ENCODE measurements at places on chromosomes 3 and 15. TPM values are rescaled to one million over a fixed set of nuclear protein-coding genes. Genes with fewer than 3 reads are reported as not detected.

DNA sequence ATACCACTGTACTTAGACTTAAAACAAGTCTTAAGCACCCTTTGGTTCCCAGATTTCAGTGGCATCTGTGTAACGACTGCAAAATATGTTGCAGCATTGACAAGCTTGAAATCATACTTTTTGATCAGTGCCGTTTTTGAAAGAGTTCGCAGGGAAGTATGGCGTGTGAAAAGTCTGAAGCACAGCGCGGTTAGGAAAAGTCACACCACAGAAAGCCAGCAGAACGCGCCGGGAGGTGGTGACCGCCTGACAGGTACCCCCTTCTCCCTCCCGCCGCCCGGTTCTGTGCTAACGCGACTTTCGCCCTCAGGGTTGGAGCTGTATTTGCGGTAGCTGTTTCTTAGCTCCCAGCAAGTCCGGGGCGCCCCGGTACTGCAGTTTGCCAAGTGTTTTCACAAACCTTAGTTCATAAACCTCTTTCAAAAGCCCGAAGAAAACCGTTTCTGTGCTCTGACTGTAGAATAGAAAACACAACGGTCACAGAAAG is 481 bp upstream of the CRYBG3 start:
- DNase-seq = peak; percentile 46

- DNase-seq = no peak
These were observed 26.6 kb downstream of the SUCNR1 start for GRCh38 chr3:151899996-151900395.

GRCh38 chr3:115864911-115865310 is 241.6 kb downstream of the GAP43 start:
- DNase-seq = no peak

- DNase-seq = no peak
These were observed 996 bp upstream of the DNAJA4 start for GRCh38 chr15:78263351-78263781.

DNA sequence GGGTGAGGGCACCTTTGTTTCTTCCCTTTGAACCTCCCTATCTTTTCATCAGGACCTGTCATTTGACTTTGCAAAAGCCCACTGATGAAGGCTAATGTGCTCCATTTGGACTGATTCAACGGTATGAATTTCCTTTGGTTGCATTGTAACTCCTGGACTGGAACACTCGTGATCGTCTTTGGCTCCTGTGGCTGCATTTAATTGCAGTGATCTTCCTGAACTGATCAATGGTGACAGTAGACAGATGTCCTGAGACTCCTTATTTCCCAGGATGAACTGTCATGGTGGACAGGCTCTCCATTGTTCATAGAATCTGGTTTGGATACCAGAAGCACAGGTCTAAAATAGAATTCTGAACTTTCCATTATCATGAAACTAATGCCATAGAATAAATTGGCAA is 224.8 kb upstream of the GAP43 start:
- DNase-seq = no peak

GRCh38 chr3:100811779-100812507 is 102.6 kb downstream of the TFG start:
- no peak for DNase-seq

Gene NTRK3
- total RNA-seq = not detected

DNA sequence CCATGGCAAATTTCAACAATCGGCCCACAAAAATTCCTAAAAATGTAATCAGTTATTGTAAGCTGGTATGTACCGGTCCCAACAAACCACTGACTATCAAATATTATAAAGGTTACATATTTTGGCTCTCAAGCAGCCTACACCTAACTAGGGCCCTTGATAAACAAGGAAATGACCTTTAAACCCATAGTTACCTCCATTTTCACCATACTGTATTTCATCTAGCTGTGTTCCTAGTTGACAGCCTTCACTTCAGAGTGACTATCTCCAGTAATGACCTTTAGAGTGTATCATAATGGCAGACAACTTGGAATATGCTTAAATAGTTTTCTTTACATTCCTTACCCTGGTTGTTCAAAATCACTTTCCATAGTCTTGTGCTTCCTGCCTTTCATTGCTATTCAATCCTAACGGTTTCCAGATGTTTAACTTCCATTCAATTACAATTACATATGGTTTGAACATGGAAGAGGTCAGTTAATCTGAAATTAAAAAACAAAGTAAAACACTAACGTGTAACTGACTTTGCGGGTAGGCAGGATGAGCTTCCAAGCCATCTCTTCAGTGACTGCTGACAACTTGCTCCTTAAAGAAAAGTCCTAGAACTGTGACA is 111.9 kb upstream of the TSC22D2 start:
- DNase-seq = no peak

Gene ZMAT3
- total RNA-seq = 15.3 TPM

GRCh38 chr3:177882124-177882648 is 654.0 kb upstream of the KCNMB2 start:
- no peak for DNase-seq

DNA sequence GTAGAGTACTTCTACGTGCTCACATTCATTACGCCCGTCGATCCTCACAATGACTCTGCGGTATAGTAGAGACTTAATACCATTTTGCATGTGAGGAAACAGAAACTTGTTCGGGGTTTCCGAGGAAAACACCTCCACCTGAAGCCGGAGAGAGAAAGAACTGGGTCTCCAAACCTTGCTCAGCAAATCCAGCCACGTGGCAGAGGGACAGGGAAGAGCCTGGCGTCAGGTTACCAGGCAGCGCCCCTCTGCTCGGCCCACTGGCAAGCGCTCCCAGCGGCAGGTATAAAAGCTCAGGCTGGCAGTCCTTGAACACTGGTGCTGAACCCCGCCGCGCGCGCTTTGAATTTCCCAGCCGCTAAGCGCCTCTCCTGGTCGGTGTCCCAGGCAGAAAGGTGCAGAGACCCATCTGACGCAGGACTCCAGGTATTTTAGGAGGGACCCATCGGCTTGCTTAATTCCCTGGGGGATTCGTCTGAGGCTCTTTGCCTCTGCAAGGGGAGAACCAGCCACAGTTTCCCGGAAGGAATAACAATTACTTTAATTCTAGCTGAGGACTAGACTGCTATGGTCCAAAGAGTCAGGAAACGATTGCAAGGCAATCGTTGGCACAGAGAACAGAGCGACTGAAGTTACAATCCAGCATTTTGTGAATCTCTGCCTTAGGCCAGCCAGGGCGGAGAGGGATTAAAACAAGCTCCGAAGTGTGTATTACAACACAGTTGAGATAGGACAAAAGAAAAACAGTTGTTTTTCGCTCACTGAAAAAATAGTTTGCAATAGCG is at the start of gene C2CD4A:
TSS of gene C2CD4A (plus strand) at position 315 of the 785 bp plus-strand sequence. CDS start 637 bp downstream, outside the sequence.
- peak; percentile 58 for DNase-seq

Gene CCRL2
- 0.26 TPM for total RNA-seq

Gene EEFSEC
- 3.7 TPM for total RNA-seq

- DNase-seq = no peak
These were observed 1.1 kb upstream of the CSRNP1 start for GRCh38 chr3:39154280-39155021.

Gene ZNF620
- total RNA-seq = 0.38 TPM

Gene LZTFL1
- 7.1 TPM for total RNA-seq

DNA sequence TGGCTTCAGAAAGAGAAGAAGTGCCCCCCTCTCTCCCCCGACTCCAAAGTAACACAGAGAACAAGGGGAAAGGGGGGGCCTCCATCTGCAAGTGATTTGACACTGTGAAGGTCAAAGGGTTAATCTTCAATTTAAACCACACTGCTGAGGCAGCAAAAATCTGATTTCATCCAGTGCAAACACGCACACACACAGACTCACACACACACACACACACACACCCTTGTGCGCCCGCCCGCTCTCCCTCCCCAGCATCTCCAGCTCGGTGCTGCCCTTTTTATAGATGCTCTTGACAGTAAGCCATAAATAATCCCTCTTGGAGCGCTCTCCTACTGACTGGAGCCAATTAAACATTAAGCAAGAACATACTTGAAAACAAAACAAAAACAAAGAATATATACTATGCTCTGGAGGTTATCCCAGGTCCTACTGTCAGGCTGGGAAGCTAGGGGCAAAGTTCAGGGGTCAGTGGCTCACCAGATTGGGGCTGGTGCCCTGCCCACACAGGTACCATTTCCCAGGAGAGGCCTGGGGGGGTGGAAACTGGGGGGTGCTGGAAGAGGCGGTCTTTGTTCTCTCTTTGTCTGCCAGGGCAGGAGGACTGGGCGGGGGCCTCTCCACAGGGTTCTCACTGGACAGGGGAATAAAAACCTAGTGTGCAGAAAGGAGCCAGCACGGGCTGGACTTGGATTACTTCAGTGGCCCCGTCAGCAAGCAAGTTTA is 16.3 kb downstream of the BMF start:
- no peak for DNase-seq

Gene ROPN1
- total RNA-seq = not detected

Gene PLSCR2
- not detected for total RNA-seq

DNA sequence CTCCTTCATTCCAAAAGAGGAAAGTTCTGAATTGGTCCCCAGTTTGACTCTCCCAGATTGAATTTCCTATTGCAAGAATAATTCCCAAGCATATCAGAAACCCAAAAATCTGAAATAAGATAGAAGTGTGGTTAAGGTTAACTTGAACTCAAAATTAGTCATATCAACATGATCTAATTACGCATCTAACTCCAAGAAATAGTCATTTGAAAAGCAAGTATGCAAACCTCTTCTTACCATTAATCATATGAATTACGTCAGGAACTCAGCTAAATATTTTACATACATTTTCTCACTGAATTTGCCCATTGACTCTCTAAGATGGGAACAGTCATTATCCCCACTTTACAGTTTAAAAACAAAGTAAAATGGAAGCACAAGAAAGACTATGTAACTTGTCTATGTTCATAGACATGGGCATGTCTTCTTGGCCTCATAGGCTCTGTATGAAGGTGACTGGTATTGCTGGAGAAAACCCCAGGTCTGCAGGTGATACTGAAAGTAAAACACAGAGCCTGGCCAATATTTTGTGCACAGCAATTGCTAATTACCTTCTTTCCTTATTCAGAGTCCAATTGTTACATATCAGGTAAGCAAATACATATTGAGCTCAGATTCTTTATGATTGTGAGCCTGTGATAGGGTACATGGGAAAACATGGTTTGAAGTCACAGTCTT is 139.2 kb downstream of the ATP8B4 start:
- DNase-seq = no peak

DNA sequence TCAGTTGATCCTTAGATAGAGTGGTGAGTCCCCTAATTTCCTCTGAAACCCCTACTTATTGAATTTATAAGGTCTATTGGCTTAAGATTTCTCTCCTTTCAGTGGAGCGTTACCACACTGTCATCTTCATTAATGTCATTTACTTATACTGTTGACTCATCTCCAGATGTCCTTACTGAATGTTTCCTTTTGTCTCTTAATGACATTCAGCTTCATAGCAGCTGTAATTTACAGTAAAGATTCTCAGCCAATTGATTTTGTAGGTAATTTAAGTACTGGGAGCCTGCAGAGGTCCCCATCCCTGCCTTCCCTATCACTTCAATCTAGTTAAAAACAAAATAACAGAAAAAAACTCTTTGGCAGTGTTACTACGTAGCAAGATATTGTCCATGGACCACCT is 18.8 kb downstream of the STX19 start:
- DNase-seq = no peak

Gene TIMP4
- total RNA-seq = 2.6 TPM

DNA sequence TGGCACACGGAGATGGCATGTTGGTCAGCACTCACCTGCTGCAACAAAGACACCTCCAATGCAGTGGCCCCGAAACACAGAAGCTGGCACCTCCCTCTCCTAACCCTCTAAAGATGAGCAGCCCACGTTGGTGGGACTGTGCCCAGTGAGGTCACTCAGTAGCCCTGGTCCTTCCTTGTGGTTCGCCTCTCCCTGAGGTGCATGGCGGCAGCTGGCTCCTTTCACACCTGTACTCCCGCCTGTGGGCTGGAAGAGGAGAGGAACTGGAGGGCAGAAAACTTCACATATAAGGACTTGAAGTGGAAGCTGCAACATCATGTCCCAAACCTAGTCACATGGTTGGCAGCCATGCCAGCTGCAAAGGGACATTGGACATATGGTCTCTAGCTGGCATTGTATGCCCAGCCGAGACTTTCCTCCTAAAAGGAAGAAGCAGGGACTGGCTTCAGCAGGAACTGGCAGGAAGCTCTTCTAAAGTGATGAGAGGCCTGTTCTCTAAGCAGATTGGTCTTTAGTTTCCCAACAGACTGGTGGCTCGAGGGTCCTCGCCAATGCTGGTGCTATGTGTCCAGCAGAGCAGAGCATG is 10.8 kb upstream of the C3orf22 start:
- DNase-seq = no peak

- no peak for DNase-seq
These were observed 175.9 kb downstream of the VGLL3 start for GRCh38 chr3:86814918-86815655.

Gene UROC1
- total RNA-seq = not detected

GRCh38 chr3:83843716-83844115 is 1115.1 kb upstream of the CADM2 start:
- no peak for DNase-seq

- DNase-seq = no peak
These were observed 83.1 kb upstream of the RPL32 start for GRCh38 chr3:12924437-12924836.

DNA sequence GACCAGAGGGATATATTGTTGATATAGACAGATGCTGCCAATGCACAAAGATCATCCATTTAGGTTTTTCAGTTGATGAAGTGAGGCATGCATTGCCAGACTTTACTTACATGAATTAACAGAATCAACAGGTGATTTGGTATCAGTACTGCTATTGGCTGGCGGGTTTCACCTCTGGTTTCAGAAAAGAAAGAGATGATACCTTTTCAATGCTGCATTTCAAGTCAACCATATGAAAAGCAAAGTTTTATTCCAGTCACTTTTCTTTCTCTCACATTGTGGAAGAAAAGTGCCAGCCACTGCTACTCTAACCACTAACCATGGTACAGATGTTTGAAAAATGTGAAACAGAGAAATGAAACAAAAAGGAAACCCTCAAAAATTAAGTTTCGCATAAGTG is 289.1 kb downstream of the TIGIT start:
- DNase-seq = no peak

- peak; percentile 55 for DNase-seq
These were observed 136.8 kb upstream of the CCDC54 start for GRCh38 chr3:107240183-107241091.

Gene HDDC3
- 37.6 TPM for total RNA-seq

DNA sequence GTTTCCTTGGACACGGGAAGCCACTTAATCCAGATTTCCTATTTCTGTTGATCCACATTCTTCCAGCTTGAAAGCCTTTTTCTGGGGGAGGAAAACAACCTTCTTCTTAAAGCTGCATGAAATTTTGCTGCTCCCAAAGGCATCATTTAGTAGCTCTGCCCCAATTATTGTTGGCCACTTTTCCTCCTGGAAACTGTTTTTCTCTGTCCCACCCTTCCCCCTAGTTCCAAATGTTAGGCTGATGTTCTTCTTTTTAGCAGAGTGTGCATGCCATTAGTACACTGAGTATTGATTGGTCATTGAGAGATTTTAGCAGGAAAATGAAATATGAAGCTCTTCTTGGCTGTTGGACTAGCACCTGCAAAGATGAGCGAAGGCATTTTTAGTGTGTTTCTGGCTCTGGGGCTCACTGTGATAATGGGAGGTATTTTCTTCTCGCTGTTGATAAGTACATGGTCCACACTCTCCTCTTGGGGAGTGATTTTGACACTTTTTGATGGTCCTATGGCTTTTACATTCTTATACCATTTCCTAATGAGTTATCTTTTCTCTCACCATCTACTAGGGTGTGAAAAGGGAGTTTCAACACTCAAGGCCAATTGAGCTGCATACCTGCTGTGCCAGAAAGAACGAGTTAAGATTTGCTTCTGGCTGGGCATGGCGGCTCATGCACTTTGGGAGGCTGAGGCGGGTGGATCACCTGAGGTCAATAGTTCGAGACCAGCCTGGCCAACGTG is 200.5 kb downstream of the PTPRG start:
- DNase-seq = no peak

Measured in bronchial epithelial cell (primary cell).